Regular cardiac myocyte (primary cell): ENCODE measurements at places on chromosomes 12 and 14. TPM values are rescaled to one million over a fixed set of nuclear protein-coding genes. Genes with fewer than 3 reads are reported as not detected.

Gene PRB3
- not detected in 2 replicates for total RNA-seq

Gene TSHR
- total RNA-seq = not detected in 2 replicates

Gene NAA30
- total RNA-seq = 16.6 and 23.8 TPM in 2 replicates

Gene TSPAN9
- 34.1 and 38.3 TPM in 2 replicates for total RNA-seq

Gene LPCAT3
- total RNA-seq = 5.9 and 9.2 TPM in 2 replicates

Gene ANO2
- total RNA-seq = 0.19 and 0.85 TPM in 2 replicates

Gene DEPDC4
- 1.7 and 3.4 TPM in 2 replicates for total RNA-seq
